Stomach (tissue), 19 donors: ENCODE measurements at places on chromosomes 5 and 9. TPM values are rescaled to one million over a fixed set of nuclear protein-coding genes. Genes with fewer than 3 reads are reported as not detected.

DNA sequence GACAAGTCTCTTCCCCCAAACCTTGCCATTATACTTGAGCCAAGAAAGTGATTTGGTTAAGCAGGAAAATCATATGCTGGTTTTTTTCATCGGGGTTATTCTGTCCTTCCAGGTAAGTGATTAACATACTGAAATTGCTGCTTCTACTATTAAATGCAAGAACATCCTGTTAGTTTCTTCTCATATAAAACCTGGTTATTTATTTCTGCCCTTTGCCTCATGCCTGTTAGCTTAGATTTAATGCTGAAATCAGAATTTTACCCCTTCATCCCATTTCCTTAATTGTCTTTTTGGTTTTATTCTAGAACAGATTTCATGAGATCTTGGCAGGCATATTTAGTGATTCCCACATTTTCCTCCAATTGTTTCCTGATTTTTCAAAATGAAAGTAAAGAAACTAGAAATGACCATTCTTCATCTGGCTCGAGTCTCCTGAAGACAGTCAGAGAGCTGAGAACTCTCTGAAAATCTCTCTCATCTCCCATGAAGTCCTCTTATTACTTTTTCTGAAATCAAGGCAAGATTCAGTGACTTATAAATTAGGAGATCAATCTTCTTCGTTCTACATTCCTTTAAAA is 132.9 kb downstream of the NFIB start:
- no peak for DNase-seq

DNA sequence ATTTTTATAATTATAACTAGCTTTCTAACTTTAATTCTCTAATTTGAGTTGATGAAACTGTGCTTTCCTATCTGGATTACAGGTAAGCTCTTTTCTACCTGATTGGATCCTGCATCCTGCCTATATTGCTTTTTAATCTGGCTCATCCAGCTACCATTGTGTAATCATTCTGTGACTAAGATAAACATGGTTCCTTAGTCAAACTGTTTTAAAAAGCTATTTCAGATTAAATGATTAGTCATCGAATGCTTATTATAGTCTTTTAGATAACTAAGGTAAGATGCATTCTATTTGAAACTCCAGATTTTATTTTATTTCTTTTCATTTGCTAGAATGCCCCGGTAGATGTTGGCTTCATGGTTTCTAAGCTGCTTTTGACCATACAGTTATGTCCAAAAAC is 50.7 kb downstream of the ICE1 start:
- DNase-seq: no peak

DNA sequence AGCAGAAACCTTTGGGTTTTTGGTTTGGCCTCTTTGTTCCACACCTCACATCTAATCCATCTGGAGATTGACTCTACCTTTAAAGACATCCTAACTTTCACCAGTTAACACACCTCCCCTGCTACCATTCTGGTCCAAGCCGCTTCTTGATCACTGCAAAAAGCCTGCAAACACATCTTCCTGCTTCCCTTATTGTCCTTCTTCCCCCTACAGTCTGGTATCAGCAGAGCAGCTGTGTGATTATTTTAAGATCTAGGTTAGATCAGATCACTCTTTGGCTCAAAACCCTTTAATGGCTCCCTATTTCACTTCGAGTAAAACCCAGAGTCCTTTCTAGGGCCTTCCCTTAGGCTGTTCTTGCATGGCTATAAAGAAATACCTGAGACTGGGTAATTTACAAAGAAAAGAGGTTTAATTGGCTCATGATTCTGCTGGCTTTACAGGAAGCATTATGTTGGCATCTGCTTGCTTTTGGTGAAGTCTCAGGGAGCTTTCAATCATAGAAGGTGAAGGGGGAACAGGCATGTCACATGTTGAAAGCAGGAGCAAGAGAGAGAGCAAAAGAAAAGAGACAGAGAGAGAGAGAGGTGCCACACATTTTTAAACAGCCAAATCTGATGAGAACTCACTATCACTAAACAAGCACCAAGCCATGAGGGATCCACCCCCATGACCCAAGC is 1.5 kb upstream of the TEX10 start:
- DNase-seq: no peak

DNA sequence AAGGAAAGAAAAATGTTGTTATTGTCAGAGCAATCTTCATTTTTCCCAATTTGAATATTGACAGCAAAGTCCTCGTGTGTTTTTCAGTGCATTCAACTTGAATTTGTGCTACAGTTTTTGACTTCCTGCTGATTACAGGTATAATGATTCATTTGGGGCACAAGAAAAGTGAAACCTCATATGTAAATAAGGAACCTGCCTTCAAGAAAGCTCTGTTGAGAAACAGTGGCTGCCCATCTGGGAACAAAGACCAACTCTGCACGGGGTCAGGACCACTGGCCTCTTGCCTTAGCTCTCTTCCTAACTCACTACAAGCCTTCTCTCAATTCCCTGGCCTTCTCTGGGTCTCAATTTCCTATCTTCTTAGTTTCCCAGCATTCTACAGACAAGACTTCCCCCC is 21.0 kb downstream of the TIMD4 start:
- peak; percentile 54 for DNase-seq

DNA sequence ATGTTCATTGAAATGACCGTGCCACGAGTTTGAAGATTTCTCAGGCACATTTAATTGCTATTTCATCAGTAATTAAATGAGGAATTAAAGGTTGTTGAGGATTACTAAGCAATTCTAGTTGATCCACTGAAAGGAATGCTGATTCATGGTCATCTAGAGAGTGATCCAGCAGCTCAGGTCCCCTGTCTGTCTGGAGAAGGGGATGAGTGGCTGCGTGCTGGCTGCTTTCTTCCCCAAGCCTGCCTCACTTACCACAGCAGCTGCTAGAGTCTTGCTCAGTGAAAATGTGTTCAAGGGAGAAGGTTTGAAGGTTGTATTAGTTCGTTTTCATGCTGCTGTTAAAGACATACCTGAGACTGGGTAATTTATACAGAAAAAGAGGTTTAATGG is 7.8 kb upstream of the TGFBI start:
- no peak for DNase-seq

TEX48 gene
- not detected for total RNA-seq

NME5 gene
- 1.5 TPM for total RNA-seq

SLC4A9 gene
- total RNA-seq: not detected

TAF1L gene
- total RNA-seq: not detected

SLC9A3 gene
- total RNA-seq: 14.1 TPM
